ENCODE measurements at places on chromosomes 2 and 18. TPM values are rescaled to one million over a fixed set of nuclear protein-coding genes. Genes with fewer than 3 reads are reported as not detected.

Gene GRHL1
- 2.7 TPM for total RNA-seq

Gene KIAA2012
- not detected for total RNA-seq

Gene ARL6IP6
- total RNA-seq: 15.7 TPM

Gene CYTIP
- total RNA-seq: 34.7 TPM

Gene COPS8
- 40.9 TPM for total RNA-seq

Gene CCDC142
- total RNA-seq: 16.1 TPM

Gene AGFG1
- 92.9 TPM for total RNA-seq

DNA sequence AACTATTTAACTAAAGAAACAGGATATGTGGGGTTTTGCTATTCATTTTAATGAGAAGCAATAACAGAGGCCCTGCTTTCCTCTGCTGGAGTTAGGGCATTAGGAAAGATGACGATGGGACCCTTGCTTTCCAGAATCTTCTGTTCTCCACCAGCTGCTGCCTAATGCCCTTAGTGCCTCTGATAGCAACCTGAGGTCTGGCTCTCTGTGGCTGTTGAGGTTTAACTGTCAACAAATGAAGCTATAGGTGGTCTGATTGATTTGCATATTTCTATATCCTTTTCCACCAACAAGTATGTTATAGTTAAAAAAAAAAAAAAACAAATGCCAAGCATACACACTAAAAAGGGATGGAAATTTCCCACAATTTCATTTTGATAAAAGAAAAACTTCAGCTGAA is 115.1 kb upstream of the NCK2 start:
- no peaks in the 10 kb centered on the region for H3K4me1 ChIP-seq
- no peak overlapping the region for H3K4me3 ChIP-seq
- no peak for DNase-seq
- H3K27ac ChIP-seq: no peak overlapping the region

- DNase-seq: no peak
- no peak overlapping the region for H3K4me3 ChIP-seq
- no peaks in the 10 kb centered on the region for H3K36me3 ChIP-seq
Observed at GRCh38 chr18:10724666-10725065, 198.8 kb downstream of the NAPG start.

- peaks cover 4% of the 10 kb centered on the region for H3K4me1 ChIP-seq
- DNase-seq: no peak
- H3K36me3 ChIP-seq: no peaks in the 10 kb centered on the region
- no peaks in the 10 kb centered on the region for H3K27me3 ChIP-seq
Observed at GRCh38 chr2:218130822-218131221, 5.0 kb downstream of the CXCR2 start.

GRCh38 chr18:63292831-63293683 is 26.5 kb downstream of the BCL2 start:
- H3K4me1 ChIP-seq: peaks cover 18% of the 10 kb centered on the region
- H3K4me3 ChIP-seq: no peak overlapping the region
- DNase-seq: no peak

- peaks cover 51% of the 10 kb centered on the region for H3K36me3 ChIP-seq
- no peak overlapping the region for H3K4me3 ChIP-seq
- H3K27ac ChIP-seq: no peak overlapping the region
- no peaks in the 10 kb centered on the region for H3K27me3 ChIP-seq
Observed at GRCh38 chr2:241720099-241720498, 14.3 kb upstream of the D2HGDH start.

Data from upper lobe of right lung (tissue), 1 donor.